ENCODE measurements at places on chromosomes 5 and 9.

GRCh38 chr9:98583417-98583816, 125.3 kb downstream of the GABBR2 start:
- no peak overlapping the region for H3K27ac ChIP-seq
- H3K4me1 ChIP-seq: no peaks in the 10 kb centered on the region
- no peaks in the 10 kb centered on the region for H3K27me3 ChIP-seq
- no peaks in the 10 kb centered on the region for H3K36me3 ChIP-seq
- no peak overlapping the region for H3K4me3 ChIP-seq

GRCh38 chr5:173715607-173716006, 99.2 kb upstream of the BOD1 start:
- H3K4me1 ChIP-seq: no peaks in the 10 kb centered on the region
- H3K36me3 ChIP-seq: no peaks in the 10 kb centered on the region
- H3K27me3 ChIP-seq: no peaks in the 10 kb centered on the region
- no peak overlapping the region for H3K4me3 ChIP-seq
- no peak for DNase-seq

GRCh38 chr9:134488331-134489280, 153.0 kb upstream of the COL5A1 start:
- no peaks in the 10 kb centered on the region for H3K36me3 ChIP-seq
- no peak overlapping the region for H3K27ac ChIP-seq
- no peak overlapping the region for H3K4me3 ChIP-seq
- H3K27me3 ChIP-seq: no peaks in the 10 kb centered on the region
- DNase-seq: no peak

DNA sequence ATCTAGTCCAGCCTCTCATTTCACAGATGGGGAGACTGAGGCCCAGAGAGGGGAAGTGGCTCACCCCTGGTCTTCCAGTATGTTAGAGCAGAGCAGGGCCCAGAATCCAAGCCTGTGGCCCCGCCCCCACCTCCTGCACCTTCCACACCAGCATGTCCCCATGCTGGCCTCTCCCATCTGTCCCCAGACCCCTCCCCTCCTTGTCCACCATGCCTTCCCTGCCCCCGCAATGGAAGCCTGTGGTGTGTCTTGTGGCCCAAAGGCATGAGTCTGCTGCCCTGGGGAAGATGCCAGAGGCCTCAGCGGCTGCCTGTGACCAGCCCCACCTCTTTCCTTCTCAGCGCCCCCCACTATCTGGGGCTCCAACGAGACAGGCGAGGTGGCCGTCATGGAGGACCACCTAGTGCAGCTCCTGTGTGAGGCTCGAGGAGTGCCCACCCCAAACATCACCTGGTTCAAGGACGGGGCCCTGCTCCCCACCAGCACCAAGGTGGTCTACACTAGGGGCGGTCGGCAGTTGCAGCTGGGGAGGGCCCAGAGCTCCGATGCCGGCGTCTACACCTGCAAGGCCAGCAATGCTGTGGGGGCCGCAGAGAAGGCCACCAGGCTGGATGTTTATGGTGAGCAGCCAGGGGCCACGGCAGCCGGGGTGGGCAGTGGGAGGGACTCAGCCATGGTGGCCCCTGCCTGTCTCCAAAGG, 87.2 kb downstream of the HMCN2 start:
- no peak for DNase-seq
- H3K4me1 ChIP-seq: no peaks in the 10 kb centered on the region
- H3K36me3 ChIP-seq: no peaks in the 10 kb centered on the region

DNA sequence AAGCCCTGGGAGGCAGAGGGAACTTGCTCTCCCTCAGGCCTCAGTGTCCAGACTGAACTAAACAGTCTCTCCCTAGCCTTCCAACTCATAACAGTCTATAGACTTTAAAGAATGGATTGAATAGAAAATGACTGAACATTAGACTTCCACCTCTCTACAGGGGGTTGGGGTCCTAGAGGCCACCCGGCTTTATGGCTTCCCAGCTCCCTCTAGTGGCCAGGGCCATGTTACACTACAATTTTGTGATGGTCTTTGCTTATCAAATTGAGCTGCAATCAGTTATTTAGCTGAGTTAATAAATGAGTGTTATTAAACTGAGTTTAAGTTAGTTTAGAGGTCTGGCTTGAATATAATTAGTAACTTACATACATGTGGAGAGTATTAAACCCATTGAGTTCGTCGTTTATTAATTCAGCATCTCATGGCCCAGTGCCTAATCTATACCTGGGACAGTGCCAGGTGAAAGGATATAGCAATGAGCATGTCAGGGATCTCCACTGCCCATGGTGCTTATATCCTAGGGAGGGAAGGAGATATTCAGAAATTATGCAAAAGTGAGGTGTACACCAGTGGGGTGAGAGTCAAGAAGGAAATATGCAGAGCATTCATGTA, 105.2 kb downstream of the SH3TC2 start:
- no peak overlapping the region for H3K27ac ChIP-seq
- peak; percentile 17 for DNase-seq
- no peaks in the 10 kb centered on the region for H3K27me3 ChIP-seq
- no peaks in the 10 kb centered on the region for H3K36me3 ChIP-seq

DNA sequence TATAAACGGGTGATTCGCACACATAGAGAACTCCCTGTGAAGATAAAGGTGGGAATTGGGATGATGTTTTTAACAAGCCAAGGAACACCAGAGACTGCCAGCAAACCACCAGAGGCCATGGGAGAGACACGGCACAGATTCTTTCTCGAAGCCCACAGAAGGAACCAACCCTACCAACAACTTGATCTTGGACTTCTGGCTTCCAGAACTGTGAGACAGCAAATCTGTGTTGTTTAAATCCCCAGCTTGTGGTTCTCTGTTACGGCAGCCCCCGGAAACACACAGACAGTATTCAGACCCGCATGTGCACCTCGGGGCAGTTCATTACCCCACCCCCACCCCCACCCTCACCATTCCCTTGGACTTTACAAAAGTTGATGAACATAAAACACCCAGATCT, 12.8 kb downstream of the AMBP start:
- H3K4me3 ChIP-seq: no peak overlapping the region
- H3K36me3 ChIP-seq: no peaks in the 10 kb centered on the region

GRCh38 chr5:52804981-52805380, 17.3 kb downstream of the ITGA1 start:
- no peaks in the 10 kb centered on the region for H3K27me3 ChIP-seq
- no peak for DNase-seq
- H3K27ac ChIP-seq: no peak overlapping the region
- no peak overlapping the region for H3K4me3 ChIP-seq
- no peaks in the 10 kb centered on the region for H3K36me3 ChIP-seq

GRCh38 chr9:21027295-21027694, 4.1 kb downstream of the HACD4 start:
- H3K36me3 ChIP-seq: peaks cover 8% of the 10 kb centered on the region
- H3K4me1 ChIP-seq: peaks cover 14% of the 10 kb centered on the region
- no peak for DNase-seq
- no peak overlapping the region for H3K4me3 ChIP-seq
- no peaks in the 10 kb centered on the region for H3K27me3 ChIP-seq

- peaks cover 11% of the 10 kb centered on the region for H3K4me1 ChIP-seq
- H3K27ac ChIP-seq: peak overlapping the region; percentile 42
- H3K4me3 ChIP-seq: no peak overlapping the region
- no peaks in the 10 kb centered on the region for H3K27me3 ChIP-seq
- peaks cover 92% of the 10 kb centered on the region for H3K36me3 ChIP-seq
Measured at GRCh38 chr5:151122828-151123227, 34.8 kb downstream of the ANXA6 start.

DNA sequence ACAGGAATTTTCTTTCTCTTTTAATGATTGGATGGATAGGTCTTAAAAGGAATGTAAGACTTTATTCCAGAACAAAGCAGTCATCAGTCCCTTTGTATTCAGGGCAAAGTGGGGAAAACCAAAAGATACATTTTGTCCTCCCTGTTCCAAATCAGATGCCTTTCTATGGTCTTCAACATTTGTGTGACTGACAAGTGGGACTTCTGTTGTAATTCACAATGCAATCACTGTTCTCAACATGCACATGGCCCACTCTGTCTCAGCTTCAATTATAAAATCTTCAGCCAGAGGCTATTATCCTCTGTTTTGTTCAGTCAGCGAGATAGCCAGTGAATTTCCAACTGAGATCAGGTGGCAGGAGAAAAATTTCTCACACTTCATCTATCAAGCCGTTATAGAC, 95.5 kb upstream of the ERBIN start:
- no peak overlapping the region for H3K4me3 ChIP-seq
- no peak overlapping the region for H3K27ac ChIP-seq
- H3K4me1 ChIP-seq: no peaks in the 10 kb centered on the region
- no peaks in the 10 kb centered on the region for H3K27me3 ChIP-seq
- no peaks in the 10 kb centered on the region for H3K36me3 ChIP-seq
- no peak for DNase-seq

DNA sequence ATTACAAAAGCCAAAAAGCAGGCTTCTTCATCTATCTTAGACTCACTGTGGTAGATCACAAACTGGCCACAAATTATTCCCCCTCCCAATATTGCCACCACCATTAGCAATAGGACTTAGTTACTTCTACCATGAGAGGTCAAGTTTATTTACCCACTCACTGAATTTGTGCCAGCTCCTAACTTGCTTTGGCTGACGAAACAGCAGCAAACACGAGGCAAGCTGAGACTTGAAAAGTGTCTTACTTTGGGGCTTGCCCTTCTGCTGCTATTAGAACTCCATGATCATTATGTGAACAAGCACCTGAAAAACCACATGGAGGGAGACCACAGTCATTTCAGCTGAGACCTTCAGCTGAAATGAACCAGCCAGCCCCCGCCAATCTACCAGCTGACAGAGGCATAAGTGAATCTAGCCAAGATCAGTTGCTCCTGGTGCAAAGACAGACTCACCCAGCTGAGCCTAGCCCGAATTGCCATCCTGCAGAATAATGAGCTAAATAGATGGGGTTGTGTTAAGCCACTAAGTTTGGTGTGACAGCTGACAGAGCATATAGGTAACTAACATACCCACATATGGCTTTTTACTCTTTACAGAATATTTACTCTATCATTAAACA, 5.7 kb downstream of the WDR41 start:
- H3K4me1 ChIP-seq: no peaks in the 10 kb centered on the region
- DNase-seq: no peak
- no peak overlapping the region for H3K4me3 ChIP-seq
- H3K27ac ChIP-seq: no peak overlapping the region
- no peaks in the 10 kb centered on the region for H3K27me3 ChIP-seq

- no peak for DNase-seq
- H3K27ac ChIP-seq: no peak overlapping the region
- H3K27me3 ChIP-seq: no peaks in the 10 kb centered on the region
- H3K4me1 ChIP-seq: no peaks in the 10 kb centered on the region
Measured at GRCh38 chr5:75706016-75706415, 11.2 kb downstream of the POC5 start.

DNA sequence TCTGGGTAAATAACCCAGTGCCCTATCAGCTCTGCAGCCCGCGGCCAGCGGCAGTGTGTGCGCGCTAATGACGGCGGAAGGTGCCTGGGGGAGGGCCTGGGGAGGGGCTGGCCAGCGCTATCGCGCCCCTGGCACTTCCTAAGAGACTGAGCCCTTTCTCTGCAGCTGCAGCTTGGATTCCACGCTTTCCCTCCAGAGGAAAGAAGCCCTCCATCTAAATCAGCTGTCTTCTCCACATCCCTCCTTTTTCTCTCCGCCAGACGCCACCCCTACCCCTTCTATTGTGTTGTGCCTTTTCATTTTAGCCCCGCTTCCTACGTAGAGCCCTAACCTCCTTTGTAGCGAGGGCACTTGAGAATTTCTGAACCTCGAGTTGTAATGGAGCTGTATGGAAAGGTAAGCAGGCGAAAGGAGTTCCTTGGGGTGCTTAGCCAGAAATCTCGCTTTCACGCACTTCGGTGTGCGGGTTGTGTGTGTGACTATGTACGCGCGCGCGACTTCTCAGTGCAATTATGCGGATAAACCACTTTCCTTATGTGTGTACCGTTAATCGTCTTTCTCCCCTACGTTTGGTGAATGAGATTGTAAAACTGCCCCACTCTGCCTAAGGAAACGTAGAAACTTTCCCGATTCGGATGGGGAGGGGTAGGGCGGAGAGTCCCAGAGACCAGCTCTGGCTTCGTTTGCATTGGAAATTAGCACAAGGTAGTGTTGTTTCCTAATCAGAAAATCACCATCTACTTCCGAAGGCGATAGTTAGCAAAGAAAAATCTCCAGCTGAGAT, 664 bp upstream of the RAB3C start:
- H3K4me3 ChIP-seq: peak overlapping the region; percentile 17
- peaks cover 9% of the 10 kb centered on the region for H3K4me1 ChIP-seq
- H3K27ac ChIP-seq: no peak overlapping the region

GRCh38 chr5:173648308-173648866, 31.9 kb upstream of the BOD1 start:
- no peaks in the 10 kb centered on the region for H3K36me3 ChIP-seq
- H3K4me3 ChIP-seq: no peak overlapping the region
- DNase-seq: no peak
- H3K4me1 ChIP-seq: no peaks in the 10 kb centered on the region

- no peaks in the 10 kb centered on the region for H3K36me3 ChIP-seq
- no peak overlapping the region for H3K4me3 ChIP-seq
- H3K27me3 ChIP-seq: no peaks in the 10 kb centered on the region
- no peaks in the 10 kb centered on the region for H3K4me1 ChIP-seq
Measured at GRCh38 chr9:18240213-18240612, 233.7 kb upstream of the ADAMTSL1 start.

DNA sequence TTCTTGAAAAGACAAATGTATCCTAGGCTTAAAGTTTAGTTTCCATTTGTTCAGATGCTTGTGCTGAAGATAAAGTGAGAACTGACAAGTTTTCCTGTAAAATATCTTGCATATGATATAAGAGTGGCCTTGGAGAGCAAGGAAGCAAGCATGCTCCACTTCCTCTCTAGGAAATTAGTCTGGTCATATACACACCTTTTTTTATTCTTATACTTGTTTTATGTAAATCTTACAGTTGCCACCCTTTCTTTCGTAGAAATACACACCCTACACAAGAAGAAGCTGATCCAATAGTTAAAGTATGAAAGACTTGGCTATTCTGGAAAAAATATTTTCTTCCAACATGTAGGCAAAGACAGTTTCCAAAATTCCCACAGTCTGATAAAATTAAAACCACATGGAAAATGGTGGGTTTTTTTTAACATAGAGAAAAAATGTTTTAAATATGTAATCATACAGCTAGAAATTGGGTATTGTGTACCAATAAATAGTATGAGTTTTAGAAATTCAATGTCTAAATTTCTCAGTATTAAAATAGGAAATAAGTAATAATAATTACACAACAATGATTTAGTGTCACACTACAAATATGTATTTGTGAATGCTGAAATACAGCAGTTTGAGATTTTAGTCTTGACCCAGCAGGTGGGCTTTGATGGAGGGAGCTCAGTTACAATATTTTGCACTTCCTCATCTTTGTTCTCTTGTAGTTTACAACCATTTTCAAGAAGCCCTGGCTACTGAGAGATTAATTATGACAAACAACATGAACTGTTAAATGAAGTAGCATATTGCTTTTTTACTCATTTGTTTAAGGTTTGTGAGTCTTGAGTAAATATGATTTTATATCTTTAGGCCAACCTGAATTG, 185.7 kb upstream of the GNA14 start:
- no peaks in the 10 kb centered on the region for H3K27me3 ChIP-seq
- H3K4me3 ChIP-seq: no peak overlapping the region
- H3K27ac ChIP-seq: no peak overlapping the region

GRCh38 chr9:82604947-82605656, 457.8 kb downstream of the RASEF start:
- H3K4me3 ChIP-seq: no peak overlapping the region
- H3K27ac ChIP-seq: no peak overlapping the region
- no peaks in the 10 kb centered on the region for H3K36me3 ChIP-seq
- no peak for DNase-seq
- no peaks in the 10 kb centered on the region for H3K27me3 ChIP-seq
- H3K4me1 ChIP-seq: no peaks in the 10 kb centered on the region
